ENCODE measurements at places on chromosomes 6 and 20.

DNA sequence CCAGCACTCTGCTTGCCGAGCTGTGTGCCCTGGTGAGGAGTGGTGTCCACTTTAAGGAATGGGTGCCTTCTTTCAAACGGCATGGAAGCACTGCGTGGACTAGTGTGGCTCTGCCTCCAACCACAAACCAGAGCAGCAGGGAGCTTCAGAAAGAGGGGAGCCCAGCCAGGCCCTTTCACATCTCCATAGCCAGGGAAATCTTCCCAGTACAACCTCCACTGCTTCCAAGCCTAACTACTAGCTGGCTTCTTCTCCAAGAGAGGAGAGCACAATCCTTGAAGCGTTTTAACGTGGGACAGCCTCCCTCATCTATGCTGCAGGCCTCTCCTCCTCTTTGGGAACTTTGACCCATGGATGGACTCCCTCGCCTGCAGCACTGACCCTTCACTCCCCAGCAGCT, 26.7 kb downstream of the TNXB start:
- no peak for DNase-seq

GRCh38 chr20:53793783-53794383, 200.2 kb upstream of the ZNF217 start:
- DNase-seq, result no peak

DNA sequence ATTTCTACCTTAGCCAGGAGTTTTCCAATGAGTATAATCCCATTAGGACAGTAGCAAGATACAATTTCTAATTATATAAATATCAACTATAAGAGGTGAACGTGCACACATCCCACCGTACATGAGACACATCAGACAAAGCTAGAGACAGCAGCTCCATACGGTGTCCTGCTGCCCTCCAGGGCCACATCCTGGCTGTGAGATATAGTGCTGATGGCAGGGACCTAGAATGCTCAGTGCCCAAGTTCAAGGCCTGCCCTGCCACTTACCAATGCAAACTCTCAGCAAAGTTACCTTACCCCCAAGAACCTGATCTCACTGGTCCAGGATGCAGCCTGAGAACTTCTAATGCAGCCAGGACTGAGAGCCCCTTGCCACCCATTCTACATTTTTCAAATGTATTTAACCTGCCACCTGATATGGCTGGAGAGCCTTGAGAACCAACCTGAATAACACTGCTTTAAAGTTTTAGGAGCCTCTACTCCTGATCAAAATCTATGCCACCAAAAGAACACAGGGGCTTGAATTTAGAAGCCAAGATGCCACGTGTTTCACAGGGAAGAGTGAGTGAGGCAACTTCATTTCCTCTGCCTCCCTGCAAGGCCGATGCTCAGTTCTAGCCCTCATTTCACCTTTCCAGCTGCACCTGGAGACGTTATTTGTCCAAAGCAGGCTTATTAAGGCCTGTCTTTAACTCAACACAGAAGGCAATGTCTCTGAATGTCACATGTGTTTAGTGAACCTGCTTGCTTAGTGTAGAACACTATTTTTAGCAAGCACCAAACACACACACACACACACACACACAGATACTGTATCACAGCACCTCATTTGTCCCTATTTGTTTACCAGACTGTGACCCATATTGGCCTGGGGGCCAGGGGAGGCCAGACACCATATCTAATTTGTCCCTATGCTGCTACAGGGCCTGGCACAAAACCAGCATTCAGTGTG, 6.1 kb downstream of the NFATC2 start:
- DNase-seq, result no peak

DNA sequence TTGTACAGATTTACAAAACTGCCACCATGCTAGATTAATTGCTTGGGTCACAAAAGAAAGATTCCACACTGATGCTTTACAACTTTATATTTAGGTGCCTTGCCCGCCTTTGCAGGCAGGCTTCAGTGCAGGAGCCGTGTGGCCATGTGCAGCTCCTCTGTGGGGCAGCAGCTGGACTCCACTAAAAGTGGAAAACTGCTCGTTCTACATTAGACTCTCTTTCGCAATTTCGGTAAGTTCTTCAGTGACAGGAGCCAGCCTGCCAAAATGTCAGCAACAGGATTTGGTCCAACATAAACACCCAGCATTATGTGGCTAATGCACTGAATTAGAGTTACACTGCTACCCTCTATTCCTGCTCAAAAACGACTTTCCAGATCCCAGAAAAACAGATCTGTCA, 174.4 kb upstream of the KCNK16 start:
- DNase-seq, result no peak

GRCh38 chr6:109296971-109297372, 85.3 kb downstream of the CD164 start:
- no peak for DNase-seq

DNA sequence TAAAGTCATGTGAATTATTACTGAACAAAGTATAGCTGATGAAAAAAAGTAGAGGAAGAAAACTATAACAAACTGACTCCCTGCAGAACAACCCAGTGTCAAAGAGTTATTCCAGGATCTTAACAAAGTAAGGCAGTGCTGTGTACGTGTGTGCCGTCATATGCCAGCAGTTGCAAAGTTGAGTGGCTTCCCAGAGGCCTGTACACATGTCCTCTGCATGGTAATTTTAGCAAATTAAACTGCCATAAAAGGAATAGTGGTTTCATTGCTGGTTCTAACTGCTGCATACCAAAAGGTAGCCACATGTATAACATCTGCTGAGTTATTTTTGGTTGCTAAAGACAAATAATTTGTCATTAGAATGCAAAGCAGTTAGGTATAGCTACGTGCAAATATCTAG, 44.8 kb downstream of the RIPOR2 start:
- no peak for DNase-seq

GRCh38 chr6:168088161-168089053, 9.4 kb upstream of the FRMD1 start:
- no peak for DNase-seq

DNA sequence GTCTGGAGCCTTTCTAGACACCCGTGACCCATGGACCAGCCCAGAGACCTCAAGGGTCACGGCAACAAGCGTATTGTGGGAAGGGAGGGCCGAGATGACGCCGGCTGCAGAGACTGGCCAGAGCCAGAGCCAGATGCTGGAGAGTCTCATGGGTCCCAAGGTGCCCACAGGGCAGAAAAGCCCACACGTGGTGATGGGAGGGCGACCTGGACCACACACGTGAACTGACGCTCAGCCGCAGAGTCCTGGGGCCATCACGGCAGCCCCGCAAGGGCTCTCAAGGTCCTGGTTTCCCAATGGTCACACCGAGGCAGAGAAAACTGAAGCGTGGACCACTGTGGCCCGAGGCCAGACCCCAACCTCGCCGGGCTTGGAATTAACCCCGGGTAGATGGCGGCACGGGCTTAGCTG, 92.6 kb downstream of the YTHDF1 start:
- DNase-seq, result no peak

GRCh38 chr20:38108438-38108985, 56.6 kb downstream of the TGM2 start:
- no peak for DNase-seq

DNA sequence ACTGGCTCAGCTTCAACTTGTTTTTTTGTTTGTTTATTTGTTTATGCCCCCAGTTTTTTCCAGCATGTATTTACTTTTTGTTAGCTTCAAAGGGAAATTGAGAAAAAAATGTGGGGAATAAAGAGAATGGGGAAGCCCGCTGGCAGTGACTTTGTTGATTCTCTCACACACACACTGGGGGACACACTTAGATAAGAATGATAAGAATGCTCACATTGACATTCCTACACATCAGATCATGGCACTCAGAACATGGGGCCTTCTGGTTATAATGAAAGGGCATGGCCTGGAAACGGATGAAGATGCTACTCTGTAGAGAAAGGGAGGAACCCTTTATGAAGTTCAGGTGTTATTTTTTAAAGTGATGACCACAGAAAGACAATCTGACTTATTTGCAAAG, 15.6 kb upstream of the DAAM2 start:
- DNase-seq, result no peak

- no peak for DNase-seq
These were observed 7.3 kb downstream of the DLGAP4 start for GRCh38 chr20:36313476-36313875.

DNA sequence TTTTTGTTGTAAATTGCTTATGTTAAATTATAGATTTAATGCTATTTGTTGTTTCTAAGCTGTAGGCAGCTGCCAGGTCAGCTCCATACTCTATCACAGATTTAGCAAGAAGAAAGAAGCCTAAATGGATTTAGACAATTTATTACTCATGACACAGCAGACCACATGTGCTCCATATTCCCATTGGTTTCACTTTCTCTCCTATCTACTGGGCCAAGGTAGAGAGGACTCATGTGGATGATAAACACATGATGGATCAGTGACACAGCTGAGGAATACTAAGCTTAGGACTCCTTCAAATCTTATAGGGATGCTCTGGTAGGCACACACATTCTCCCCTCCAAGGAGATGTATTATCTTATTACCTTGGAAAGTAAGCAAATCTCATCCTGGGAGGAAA, 553.0 kb upstream of the ADGRB3 start:
- DNase-seq, result no peak

DNA sequence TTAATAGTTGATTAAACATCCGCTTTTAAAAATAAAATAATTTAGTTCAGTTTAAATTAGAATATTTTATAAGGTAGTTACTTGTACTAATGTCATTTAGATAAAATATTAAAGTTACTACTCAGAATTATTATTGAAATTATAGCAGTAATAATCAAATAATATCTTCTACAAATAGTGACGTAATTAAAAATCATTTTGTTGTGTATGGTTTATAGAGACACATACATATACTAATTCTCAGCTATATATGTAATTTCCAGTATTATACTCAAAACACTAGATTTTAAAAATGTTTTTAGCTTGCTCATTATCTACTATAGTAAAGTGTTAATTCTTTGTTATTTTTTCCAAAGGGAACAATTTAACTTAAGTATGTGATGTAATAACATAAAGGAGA, 435.2 kb upstream of the MANEA start:
- no peak for DNase-seq

- peak; percentile 75 for DNase-seq
These were observed 16.7 kb downstream of the HMGN4 start for GRCh38 chr6:26554697-26555504.

- DNase-seq, result peak; percentile 34
These were observed 6.0 kb upstream of the LATS1 start for GRCh38 chr6:149723771-149724417.

- DNase-seq, result no peak
These were observed 24.9 kb downstream of the KIF13A start for GRCh38 chr6:17962436-17963031.

- no peak for DNase-seq
These were observed 3.9 kb downstream of the PEDS1 start for GRCh38 chr20:50149481-50150254.

DNA sequence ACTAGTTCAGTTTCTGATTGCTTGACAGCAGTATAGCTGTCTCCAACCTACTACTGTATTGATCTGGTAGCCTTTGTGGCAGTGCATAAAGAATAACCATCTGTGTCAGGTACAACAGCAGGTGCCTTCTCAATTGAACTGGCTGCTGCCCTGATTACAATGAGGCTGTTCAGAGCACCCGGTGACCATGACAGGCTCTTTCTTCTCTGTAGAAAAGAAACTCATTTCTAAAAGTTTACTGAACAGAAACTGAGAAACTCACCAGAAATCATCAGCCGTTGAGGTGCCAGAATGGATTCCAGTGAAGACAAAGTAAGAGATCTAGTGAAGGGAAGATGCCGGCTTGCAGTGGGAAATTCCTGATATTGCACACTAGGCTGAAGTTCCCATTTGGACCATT, 954.4 kb downstream of the PHF3 start:
- no peak for DNase-seq

- no peak for DNase-seq
These were observed 20.9 kb downstream of the SLC9A8 start for GRCh38 chr20:49833483-49833882.

DNA sequence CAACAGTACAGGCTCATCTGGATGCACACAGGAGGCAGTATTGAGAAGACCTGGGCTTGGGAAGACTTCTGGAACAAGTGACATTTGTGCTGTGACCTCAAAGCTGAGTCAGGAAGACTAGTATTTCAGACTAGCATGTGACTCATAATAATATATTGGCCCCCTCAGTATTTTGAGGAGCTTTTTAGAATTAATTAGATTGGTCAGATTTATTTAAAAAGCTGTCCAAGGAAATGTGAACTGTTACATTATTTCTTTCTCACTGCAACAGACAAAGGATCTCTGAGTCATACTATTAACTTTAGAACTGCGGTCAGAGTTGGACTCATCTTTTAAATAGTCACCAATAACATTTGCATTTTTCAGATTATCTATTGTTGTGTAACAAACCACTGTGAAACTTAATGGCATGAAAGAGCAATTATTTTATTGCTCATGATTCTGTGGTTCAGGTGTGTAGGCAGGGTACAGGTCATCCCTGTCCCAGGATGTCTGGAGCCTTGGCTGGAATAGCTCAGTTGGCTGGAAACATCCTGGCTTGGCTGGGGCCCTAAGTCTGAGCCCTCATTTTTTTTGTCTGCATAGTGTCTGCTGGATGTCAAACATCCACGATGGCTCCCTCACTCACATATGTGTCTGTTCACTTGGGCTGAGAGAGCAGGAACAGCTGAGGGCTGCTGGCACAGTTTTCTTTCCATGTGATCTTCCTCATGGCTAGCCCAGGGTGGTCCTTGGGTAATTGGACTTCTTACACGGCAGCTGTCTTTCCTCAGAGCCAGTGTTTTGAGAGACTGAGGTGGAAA, 46.9 kb downstream of the MAP3K4 start:
- no peak for DNase-seq

- DNase-seq, result no peak
These were observed 58.5 kb downstream of the SUN5 start for GRCh38 chr20:32945710-32946221.

- DNase-seq, result no peak
These were observed 156.2 kb downstream of the KIF16B start for GRCh38 chr20:16417001-16417400.

- no peak for DNase-seq
These were observed 1.5 kb downstream of the HNF4A start for GRCh38 chr20:44357020-44357419.

DNA sequence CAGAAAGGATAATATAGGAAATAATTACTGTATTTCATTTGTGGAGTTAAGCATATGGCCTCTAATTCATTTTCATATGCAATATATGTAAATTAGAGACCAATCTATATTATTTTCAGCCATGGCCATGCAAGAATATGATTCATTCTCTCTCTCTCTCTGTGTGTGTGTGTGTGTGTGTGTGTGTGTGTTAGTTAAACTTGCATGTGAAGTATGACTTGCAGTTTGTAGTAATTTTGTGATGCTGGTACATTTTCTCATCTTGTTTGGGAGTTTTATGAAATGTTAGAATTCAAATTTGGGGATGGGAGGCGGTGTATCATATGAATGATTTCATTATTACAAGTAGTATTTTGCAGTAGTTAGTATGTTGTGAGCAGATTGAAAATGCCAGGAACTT, 74.8 kb downstream of the JARID2 start:
- no peak for DNase-seq
